ENCODE measurements at places on chromosomes 11 and 22. TPM values are rescaled to one million over a fixed set of nuclear protein-coding genes. Genes with fewer than 3 reads are reported as not detected.

The MAPK8IP1 gene
- 3.8 TPM for polyA plus RNA-seq

The ELFN2 gene
- 0.02 TPM for polyA plus RNA-seq

The VWCE gene
- polyA plus RNA-seq: 0.68 TPM

The CBLIF gene
- polyA plus RNA-seq: not detected

The OR8A1 gene
- not detected for polyA plus RNA-seq

The LSP1 gene
- polyA plus RNA-seq: 1.3 TPM

The DBX1 gene
- polyA plus RNA-seq: not detected

The ART1 gene
- not detected for polyA plus RNA-seq

DNA sequence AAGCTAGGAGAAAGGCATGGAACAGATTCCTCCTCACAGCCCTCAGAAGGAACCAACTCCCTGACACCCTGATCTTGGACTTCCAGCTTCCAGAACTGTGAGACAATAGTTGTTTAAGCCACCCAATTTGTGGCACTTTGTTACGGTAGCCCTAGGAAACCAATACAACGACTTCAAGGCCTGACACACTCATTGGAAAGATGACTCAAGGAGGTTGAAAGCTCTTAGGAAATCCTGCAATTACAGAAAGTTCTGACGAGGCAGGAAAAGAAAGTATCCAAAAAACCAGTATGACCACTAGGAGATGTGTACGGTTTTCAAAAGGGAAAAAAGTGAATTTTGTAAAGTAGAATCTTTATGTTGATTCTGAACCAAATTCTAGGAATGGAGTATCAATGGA, 161.4 kb downstream of the SWAP70 start:
- peak; percentile 26 for DNase-seq

GRCh38 chr11:117819096-117820040, 5.2 kb downstream of the FXYD2 start:
- peak; percentile 84 for DNase-seq

- DNase-seq: no peak
Measured at GRCh38 chr11:69073469-69073868, 24.7 kb downstream of the TPCN2 start.

DNA sequence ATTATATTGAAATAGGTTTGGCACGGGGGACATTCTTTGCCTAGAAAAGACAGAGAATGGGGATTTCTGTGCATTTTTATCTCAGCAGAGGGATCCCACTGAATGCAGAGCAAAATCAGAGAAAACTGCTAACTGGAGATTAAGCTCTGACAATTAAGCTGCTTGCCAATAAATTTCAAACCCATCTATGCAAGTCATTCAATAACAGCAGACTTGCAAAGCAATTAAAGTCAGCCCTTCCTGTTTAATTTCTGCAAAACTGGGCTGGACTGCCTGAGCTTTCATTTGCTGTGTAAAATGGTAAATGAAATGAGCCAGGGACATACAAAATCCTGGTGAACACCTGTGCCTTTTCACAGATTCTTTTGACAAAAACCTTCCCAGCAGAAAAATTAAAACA, 1273.9 kb upstream of the CNTN5 start:
- DNase-seq: no peak

GRCh38 chr22:36613958-36614357, 85.0 kb upstream of the EIF3D start:
- peak; percentile 75 for DNase-seq

GRCh38 chr11:65609665-65610064, 4.4 kb downstream of the MAP3K11 start:
- DNase-seq: no peak

- DNase-seq: peak; percentile 92
Measured at GRCh38 chr11:34599406-34599945, 21.4 kb upstream of the EHF start.

- no peak for DNase-seq
Measured at GRCh38 chr11:12388173-12388572, 10.8 kb downstream of the PARVA start.

DNA sequence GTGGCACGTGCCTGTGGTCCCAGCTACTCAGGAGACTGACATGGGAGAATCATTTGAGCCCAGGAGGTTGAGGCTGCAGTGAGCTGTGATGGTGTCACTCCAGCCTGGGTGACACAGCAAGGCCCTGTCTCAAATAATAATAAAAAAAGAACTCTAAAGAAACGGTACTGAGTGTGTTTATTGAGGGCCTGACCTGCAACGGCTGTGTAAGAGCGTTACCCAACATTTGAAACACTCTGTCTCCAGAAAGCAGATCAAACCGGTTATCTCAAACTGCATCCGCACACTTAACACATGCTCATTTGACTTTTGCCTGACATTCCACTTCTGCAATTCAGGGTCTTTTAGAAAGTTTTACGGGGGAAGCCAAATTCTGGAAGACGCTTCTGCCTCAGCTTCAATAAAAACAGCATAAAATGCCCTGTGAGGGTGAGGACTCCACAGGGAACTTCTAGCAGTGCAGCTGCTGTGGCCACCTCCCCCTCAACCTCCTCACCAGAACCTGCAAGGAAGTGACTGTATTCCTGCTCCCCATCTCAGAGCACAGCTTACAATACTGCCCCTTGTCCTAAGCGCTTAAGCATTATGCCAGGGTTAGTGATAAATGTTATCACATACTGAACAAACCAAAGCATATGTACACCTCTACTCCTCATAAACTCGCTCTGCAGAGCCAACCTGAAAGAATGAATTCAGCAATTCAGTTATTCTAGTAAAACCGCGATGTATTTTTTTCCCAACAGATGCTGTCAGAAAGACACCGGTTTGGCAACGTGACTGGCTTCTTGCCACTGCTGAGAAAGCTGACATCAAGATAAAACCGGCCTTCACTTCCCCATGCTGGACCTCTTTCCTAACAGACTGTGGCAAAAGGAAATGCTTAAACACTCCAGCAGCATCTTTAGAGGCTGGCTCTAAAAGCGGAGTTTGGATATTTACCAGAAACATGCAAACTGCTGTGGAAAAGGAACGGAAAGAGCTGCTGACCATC, 52.2 kb downstream of the PRDM10 start:
- peak; percentile 88 for DNase-seq

DNA sequence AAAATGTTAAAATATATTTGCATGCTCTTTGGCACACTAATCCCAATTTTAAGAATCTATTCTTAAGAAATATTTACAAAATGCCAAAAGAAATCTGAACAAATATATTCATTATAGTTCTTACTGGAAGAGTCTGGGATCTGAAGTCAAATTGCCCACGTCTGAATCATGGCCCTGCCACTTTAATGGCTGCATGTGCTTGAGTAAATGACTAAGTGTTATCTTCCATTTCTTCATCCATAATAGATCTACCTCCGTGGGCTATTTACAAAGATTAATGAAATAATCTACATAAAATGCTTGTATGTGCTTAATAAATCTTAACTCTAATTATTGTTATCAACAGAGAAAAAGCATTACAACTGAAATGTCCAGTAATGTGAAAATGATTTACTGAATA, 24.5 kb upstream of the DKK3 start:
- no peak for DNase-seq

DNA sequence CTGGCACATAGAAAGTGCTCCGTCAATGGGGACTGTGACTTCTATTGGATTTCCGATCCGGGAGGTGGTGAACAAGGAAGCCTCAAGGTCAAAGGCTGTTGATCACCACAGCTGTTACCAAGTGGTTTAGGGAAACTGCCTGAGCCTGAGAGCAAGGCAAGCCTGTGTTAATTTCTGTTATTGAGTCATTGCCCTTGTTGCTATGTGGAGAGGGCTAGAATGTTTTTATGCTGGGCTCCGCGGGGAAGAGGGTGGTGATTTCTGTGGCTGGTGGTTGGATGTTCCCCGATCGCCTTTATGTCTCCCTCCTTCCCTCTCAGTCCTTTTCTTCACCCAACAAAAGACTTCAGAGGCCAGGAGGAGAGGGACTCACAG, 108.5 kb upstream of the ALX4 start:
- no peak for DNase-seq

GRCh38 chr11:12845739-12846358, 163.3 kb upstream of the RASSF10 start:
- DNase-seq: peak; percentile 56

DNA sequence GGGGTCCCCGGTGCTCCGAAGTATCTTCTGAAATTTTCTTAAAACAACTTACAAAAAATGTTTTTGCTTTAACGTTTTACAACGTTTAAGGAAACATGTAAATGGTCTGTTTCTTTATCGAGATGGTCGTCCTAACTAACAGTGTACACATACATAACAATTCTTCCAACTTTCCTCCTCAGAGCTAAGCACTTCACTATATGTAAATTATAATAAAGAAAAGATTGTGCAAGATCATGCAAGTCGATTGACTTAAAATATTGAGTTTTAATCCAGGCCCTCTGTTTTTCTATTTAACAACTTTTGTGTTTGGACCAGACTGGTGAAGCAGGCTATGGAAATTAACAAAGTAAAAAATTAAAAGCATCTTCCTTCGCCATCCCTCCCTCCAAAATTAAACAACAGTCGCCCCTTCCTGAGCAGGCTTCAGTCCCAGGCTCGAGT, 4.9 kb downstream of the ALX4 start:
- DNase-seq: no peak

DNA sequence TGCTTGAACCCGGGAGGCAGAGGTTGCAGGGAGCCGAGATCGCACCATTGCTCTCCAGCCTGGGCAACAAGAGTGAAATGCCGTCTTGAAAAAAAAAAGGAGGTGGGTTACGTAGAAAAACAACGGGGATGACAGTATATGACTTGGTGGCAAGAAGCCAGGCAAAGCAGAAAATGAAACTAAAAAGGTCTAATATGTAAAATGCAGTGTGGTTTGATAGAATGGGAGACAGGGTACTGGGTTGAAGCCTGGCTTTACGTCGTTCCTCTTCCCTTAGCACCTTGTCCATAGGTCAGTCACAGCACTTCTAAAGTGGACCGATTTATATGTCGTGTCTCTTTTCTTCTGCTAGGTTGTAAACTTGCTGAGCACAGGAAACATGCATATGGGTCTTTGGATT, 274.9 kb upstream of the ZC3H12C start:
- DNase-seq: no peak

GRCh38 chr22:37632174-37633088, 7.0 kb upstream of the SH3BP1 start:
- DNase-seq: no peak

GRCh38 chr11:123374622-123374968, 55.5 kb upstream of the GRAMD1B start:
- no peak for DNase-seq

- no peak for DNase-seq
Measured at GRCh38 chr22:39233710-39234471, 10.9 kb downstream of the PDGFB start.

- peak; percentile 65 for DNase-seq
Measured at GRCh38 chr11:108916290-108916689, 251.4 kb downstream of the DDX10 start.

DNA sequence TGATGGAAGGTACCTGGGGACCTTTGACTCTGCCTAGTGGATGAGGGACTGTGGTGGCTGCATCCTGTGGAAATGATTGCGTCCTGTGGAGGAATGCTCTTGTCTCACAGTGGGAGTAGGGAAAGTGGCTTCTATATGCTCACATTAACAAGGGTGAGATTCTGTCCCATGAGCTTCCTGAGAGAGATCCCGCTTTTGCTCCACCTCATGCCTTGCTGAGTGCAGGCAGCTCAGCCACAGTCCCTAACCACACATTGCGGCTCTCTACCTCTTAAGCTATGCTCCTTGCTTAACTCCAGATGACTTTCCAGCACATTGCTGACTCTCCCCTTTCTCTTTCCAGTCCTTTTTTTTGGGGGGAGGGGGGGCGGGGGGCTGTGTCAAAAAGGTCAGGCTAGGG, 45.0 kb downstream of the TEAD1 start:
- DNase-seq: peak; percentile 34

GRCh38 chr11:88701816-88702215, 364.0 kb downstream of the GRM5 start:
- DNase-seq: no peak

- no peak for DNase-seq
Measured at GRCh38 chr11:15795378-15795777, 561.0 kb downstream of the SOX6 start.

DNA sequence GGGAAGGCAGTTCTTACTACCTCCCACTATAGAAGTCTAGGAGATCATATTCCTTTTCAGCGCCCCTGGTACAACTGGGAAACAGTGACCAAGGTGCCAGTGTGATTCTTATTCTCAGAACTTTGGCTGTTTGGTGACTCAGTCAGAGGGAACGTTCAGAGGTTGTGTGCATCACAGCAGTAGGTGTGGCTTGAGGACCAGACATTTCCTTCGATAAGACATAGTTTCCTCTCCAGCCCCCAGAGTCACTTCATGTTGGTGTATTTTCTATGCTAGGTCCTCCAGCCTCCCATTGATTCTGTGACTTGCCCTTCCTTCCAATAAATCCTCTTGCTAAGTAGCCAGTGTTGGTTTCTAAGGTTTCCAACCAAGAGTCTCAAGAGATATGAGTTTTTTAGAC, 171.9 kb upstream of the MPPED2 start:
- no peak for DNase-seq

- DNase-seq: peak; percentile 98
Measured at GRCh38 chr22:37676736-37677492, 1.5 kb downstream of the LGALS1 start.

GRCh38 chr11:118899706-118900360, 16.1 kb downstream of the CXCR5 start:
- DNase-seq: no peak

DNA sequence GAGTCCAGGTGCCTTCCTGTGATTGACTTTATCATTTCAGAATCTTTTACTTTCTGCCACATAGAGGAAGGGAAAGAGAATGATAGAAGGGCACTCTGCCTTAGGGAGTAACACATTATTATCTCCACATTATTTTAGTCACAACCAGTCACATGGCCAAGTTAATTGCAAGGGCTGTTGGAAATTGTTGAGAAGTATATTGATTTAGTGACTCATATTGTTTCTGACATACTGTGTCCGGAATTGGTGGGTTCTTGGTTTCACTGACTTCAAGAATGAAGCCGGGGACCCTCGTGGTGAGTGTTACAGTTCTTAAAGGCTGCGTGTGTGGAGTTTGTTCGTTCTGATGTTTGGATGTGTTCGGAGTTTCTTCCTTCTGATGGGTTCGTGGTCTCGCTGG, 8.7 kb downstream of the OR51B4 start:
- no peak for DNase-seq

DNA sequence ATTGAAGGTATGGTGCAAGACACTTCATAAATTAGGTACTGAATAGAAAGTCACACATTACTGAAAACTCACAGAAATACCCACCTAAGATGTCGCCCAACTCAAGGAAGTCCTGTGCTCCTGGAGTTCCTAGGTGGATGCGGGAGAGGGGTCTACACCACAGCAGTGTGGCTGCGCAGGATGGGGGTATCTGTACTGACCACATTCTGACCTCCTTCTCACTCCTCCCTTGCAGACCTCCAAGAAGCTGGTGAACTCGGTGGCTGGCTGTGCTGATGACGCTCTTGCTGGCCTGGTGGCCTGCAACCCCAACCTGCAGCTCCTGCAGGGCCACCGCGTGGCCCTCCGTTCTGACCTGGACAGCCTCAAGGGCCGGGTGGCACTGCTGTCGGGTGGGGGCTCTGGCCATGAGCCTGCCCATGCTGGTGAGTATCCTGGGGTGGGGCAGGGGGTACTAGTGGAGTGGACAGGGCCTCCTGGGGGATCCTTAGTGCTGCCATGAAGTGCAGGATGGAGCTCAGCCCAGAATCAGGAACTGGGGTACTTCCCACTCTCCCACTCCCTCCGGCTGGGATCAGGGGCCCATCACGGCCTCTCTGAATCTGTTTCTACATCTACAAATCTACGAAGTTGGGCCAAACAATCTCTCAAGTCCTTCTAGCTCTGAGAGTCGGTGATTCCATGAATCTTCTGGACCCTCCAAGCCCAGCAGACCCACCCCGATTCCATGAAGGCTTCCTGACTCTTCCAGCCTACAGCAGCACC, 4.9 kb downstream of the TKFC start:
- no peak for DNase-seq
